ENCODE measurements at places on chromosomes 5 and 9.

DNA sequence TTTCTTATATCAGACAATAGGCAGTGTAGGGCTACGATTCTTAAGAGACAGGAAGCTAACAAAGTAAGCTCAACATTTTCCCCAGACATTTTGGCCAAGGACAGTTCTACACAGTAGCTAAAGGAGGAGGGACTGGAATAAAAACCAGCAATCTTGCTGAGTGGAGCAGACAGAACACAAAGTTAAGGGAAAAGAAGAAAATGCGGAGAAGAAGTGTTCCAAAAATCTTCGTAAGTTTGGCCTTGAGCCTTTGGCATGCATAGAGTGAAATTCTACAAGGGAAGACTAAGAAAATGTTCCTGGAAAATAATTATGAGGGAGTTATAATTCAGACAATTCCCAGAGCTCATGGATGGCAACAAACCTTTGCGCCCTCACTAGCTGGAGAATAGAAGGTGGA, 748.0 kb upstream of the CTNND2 start:
- DNase-seq: no peak

DNA sequence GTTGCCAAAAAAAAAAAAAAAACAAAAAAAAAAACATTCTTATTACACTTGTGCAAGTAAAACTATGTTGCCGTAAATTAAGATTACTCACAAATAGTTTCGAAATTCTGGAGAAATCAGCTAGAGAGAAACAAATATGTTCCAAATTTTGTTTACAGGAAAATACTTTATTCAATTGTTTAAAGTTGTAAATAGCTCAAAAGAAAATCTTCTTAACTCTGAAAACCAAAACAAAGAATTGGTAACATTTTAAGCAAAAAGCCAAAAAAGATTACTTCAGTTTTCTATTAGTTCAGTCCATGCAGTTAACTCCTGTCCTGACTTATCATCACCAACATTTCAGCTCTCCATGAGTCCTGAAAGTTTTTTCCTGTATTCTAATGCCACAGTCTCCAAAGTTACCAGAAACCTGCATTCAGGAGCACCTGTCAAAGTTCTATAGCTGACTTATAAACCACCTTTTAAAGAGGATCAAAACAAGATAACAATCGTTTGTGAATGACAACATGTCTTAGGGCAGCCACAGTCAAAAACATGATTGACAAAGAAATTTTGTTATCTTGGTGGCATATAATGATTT, 194.1 kb downstream of the RANBP17 start:
- no peak for DNase-seq

GRCh38 chr5:142611154-142611553, 74.7 kb downstream of the FGF1 start:
- DNase-seq: peak; percentile 67

GRCh38 chr9:131290036-131290766, 678 bp downstream of the PLPP7 start:
- DNase-seq: no peak

DNA sequence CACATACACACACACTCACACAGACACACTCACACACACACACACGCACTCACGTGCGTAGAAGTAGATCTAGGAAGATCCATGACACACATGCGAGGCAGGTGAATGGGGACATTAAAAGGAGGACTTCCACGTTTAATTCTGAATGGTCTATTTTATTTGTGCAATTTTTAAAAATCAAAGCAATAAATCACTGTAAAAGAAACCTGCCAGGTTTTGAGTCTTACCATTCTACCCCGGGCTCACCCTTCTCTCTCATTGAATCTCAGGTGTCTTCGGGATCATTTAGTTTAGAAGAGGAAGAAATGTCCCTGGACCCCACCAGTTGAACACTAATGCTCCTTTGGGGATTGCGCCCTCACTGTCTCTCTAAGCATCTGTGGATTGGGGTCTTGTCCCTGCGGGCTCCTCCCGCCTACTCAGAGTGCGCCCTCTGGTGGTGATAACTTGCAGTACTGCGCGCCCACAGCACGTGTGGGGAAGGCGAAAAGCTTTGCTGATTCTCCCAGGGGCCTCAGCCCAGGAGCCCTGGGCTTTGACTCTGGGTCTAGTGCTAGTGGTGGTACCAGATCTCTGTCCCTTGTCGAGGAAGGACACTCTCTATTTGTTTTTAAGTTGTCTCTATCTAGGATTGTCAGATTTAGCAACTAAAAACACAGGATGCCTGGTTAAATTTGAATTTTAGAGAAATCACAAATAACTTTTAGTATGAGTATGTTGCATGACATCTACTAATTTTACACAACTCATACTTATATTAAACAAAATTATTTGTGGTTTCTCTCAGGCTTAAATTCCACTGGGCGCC, 34.8 kb downstream of the BOD1 start:
- DNase-seq: peak; percentile 4

DNA sequence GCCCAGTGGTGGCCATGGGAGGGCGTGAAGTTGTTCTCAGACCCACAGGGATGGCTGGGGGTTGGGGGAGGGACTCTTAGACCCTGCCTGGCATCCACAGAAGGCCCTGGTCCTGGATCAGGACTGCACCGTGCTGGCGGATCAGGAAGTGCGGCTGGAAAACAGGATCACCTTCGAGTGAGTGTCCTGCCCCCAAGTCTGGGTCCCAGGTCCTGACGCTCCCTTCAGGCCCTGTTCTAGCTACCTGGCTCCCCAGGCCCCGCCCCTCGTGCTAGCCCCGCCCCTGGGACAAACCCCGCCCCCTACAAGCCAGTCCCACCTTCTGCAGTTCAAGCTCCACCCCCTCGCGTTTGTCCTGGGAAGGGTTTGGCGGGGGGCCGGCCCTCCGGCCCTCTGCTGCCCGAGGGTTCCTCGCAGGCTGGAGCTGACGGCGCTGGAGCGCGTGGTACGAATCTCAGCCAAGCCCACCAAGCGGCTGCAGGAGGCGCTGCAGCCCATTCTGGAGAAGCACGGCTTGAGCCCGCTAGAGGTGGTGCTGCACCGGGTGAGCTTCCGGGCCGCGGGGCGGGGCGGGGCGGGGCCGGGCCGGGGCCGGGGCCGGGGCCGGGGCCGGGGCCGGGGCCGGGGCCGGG, 12.9 kb downstream of the RGS14 start:
- peak; percentile 39 for DNase-seq

- DNase-seq: no peak
Observed at GRCh38 chr9:114039484-114039883, 38.6 kb downstream of the AMBP start.

- DNase-seq: no peak
Observed at GRCh38 chr5:141817631-141818030, 60.6 kb downstream of the PCDH1 start.

GRCh38 chr5:78162253-78162862, 132.1 kb downstream of the AP3B1 start:
- no peak for DNase-seq

DNA sequence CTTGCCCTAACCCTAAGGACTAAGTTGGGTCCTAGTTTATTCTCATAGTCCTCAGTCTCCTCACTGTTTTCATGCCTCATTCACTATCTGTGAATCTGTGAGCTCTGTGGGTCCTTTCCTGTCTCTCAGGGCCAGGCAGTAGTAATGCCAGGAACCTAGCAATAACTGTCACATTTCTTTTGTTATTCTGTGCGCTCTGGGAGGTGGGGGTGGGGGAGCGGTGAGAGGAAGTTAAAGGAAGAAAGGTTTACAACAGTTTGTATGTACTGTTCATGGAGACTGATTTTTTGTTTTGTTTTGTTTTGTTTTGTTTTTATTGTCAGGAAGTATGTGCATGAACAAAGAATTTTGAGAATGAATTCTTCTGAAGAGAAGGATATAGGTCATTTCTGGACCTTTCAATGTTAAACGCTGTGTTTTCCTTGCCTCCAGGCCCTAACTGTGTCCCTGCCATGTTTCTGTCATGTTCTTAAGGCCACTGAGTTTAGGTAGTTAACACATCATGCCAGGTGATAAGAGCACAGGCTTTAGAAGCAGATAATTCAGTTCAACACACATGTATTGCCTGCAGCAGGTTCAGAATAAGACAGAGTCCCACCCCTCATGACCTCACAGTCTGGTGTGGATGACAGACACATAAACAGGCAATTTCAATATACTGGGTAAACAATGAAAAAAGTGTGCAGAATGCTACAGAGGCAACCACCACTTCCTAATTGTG, 13.3 kb upstream of the FEM1C start:
- no peak for DNase-seq

DNA sequence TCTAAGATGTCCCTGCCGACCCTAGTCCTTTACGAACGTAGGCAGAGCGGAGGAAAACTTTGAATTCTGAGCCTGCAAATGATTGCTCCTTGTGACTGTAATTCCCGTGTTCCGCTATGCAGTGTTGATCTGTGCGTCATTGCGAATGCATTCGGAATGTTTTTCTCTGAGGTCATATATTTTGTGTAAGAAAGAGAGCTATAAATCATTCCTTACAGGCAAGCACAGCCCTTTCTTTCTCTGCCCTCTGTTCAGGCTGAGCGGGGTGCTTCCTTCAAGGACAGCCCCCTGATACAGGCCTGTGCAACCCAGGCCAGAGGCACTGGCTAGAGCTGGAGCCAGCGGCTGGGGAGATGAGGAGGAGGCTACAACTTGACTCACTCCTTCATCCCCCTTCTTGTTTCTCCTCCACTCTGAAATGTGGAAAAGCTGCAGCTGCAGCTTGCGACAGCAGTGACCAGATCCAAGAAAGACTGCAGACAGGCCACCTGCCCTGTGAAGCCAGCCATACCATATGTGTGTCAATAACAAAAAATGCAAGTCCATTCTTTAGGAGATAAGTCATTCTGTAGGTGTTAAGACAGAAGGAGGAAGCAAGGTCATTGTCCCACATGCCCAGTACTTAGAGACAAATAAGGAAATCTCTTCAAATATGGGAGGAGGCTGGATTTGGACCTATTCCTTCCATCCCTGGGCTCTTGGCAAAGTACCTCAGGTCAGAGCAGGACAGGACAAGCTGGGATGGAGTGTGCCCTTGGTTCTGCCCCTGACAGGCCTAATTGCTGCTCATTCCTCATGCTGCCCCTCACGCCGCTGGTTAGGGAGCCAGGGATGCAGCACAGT, 345.7 kb upstream of the WWC1 start:
- DNase-seq: no peak

DNA sequence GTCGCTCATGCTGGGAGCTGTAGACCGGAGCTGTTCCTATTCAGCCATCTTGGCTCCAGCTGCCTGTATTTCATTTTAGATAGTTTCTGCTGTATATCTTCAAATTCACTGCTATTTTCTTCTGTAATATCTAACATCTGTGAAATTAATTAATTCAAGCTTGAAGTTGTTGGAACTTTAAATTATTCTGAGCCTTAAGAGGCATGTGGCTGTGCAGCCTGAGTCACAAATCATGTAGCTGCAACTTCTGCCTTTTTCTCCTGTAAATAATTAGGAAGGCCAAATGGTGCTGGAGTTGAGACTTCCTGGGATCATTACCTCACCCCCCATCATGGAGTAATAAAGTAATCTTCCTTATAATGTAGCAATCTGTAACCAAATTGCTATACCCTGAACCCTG, 183.3 kb upstream of the PCSK5 start:
- no peak for DNase-seq

DNA sequence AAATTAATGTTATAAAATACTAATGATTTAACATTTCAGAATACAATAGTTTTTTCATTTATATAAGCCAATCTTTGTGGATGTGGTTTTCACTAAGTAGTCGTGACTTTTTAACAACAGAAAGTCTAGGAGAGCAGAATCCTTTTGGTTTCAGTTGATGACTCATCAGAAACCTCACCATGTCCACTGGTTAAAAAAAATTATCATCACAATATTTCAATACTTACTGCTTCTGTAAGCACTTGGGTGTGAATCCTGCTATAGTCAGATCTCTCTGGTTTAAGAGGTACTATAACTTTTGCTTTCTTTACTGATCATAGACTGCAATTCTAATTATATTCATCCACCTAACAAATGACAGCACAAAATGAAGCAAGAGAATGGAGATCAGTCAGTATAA, 77.2 kb downstream of the MRPS30 start:
- no peak for DNase-seq

GRCh38 chr5:102628441-102629175, 126.5 kb upstream of the PAM start:
- no peak for DNase-seq

DNA sequence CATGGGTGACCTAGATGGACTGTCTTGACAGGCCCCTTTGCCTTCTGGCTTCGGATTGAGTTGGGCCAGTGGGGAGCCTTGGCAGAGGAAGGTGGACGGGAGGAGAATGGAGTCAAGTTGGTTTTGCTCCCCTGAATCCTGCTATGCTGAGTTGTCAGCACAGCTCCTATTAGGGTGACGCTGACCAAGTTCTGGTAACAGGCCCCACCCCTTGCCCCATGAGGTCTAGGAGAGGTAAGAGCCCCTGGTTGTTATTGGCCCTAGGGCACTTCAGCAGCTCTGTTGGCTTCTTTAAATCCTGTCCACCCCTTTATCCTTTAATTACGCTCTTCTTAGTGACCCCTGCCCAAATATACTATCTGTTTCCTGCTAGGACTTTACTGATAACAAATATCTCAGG, 39.4 kb upstream of the KIF2A start:
- DNase-seq: no peak

DNA sequence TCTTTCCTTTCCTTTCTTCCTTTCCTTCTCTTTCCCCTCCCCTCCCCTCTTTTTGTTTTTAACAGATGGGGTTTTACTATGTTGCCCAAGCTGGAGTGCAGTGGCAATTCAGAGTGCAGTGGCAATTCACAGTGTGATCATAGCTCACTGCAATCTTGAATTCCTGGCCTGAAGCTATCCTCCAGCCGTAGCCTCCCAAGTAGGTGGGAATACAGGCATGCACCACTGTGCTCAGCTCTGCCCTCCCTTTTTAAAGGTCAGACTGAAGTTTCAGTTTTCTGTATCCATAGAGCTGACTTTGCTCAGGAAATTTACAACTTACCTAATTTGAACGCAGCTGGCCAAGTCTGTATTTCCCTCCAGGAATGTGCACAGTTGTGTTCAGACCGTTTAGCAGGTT, 696 bp downstream of the CCL28 start:
- no peak for DNase-seq

- no peak for DNase-seq
Observed at GRCh38 chr9:134059661-134060395, 8.0 kb downstream of the BRD3 start.

DNA sequence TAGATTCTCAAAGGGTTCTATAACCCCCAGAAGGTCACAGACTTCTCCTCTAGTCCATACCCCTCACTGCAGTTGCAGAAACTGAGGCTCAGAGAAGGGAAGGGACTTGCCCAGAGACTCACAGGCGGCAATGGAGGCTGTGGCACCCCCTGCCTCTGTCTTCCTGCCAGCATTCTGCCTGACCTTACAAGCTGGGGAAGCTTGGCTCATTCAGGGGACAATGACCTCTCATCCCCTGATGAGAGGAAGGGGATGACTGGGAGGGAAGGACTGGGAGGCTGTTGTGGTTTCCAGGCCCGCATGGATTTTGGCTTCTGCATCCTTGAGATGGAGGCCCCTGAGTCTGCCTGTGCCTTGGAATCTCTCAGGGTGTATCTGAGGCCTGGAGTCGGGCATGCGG, 897 bp downstream of the NDST1 start:
- no peak for DNase-seq

DNA sequence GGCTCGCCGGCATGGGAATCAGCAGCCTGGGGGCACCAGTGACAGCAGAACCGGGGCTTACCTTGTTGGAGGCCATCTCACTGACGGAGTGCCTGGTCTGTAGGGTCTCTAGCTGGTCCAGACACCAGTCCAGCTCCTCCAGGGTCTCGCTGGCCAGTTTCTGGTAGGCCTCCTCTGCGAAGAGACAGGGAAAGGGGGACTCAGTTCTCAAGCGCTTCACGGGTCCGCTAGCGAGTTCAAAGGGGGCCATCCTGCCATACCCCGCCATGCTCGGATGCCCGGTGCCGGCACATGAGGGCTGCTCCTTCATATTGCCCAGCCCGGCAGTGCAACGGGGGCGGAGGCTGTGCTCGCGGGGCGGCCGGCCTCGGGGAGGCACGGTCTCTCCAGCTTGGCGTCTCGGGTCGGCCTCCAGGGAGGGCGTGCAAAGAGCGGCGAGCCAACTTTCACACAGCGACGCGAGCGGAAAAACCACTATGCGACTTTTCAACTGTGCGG, 456.0 kb downstream of the RAB3C start:
- no peak for DNase-seq
